ENCODE measurements at places on chromosomes 2 and 18.

- DNase-seq: no peak
Observed at GRCh38 chr2:24638568-24638967, 147.5 kb downstream of the NCOA1 start.

- DNase-seq: peak; percentile 19
Observed at GRCh38 chr2:164792316-164793170, 49.1 kb downstream of the COBLL1 start.

DNA sequence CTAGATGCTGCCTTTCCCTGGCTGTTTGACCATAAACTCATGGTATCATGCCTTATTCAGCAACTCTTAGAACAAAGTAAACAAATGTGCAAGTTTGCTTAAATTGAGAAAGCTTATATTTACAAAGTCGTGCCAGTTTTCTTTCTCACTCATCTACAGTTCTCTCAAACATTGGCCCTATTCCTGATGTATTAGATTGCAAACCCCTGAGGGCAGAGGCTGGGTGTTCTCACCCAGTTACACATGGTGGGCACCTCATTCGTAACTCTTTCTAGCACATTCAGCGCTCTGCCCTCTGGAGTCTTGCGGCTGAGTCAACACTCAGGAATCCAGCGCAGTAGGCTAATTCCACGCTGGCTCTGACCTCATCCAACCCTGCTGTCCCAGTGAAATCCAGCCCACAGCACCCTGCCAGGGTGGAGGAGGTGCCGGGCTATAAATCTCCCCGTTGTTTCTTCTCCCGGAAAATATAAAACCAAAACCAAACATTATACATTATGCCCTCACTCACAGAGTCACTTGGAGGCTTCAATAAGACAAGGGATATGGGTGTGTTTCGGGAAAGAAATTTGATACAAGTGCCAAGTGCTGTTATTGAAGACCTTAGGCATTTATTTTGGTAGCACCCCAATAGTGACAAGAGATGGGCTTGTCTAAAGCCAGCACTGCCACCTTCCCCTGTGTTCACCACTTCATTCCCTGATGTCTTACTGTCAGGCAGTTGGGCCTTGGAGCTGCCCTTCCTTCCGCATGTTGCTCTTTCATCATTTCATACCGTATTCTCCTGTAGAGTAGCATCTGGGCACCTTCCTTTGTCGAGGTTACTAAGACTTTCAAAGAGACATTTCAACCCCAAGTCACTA lies 287.4 kb downstream of the PRKCE start:
- DNase-seq: peak; percentile 99

- DNase-seq: peak; percentile 60
Observed at GRCh38 chr2:105866216-105867185, 121.8 kb downstream of the NCK2 start.

- no peak for DNase-seq
Observed at GRCh38 chr2:217261452-217261851, 401.6 kb upstream of the TNP1 start.

- DNase-seq: no peak
Observed at GRCh38 chr18:58251416-58251815, 207.4 kb downstream of the NEDD4L start.

DNA sequence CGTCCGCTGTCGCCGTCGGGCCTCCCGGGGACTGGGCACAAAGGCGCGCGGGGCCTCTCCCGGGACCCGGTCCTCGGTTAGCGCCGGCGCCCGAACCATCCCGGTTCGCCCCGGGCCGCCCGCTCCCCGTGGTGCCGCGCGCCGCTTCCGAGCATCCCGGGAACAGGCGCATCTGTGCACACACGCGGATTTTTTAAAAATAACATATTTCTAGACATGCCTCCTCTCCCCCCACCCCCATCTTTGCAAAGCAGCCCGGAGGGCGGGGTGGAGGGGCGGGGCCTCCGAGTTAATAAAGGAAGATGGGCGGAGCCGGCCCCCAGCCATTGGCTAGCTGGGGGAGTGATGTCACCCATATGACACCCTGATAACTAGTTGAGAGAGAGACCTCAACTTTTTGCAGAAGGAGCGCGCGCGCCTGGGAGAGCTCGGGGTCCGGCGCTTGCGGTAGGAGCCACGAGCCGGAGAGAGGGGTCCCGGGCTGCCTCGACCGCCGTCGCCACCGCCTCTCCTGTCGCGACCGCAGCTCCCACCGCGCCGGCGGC lies at the start of gene SOX11:
Gene SOX11 (plus strand): TSS at position 400 of the 545 bp plus-strand sequence. CDS start 338 bp downstream, outside the sequence.
- peak; percentile 86 for DNase-seq

DNA sequence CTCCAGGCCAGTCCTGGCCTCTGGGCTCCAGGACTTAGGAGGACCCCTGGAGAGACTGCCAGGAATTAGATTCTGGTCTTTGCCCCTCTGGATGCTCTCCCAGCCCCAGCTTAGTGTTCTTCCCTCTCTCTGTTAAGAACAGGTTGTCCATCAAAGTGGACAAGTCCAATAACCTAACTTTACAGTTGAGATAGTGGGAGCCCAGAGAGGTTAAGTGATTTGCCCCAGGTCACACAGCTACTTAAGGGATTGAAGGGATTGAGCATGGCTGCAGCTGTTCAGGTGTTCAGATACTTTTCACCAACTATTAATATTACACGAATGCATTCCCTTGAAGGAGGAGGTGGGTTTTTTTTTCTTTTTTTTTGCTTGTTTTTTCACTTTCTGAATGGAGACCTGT lies 57.6 kb downstream of the EDAR start:
- DNase-seq: no peak

DNA sequence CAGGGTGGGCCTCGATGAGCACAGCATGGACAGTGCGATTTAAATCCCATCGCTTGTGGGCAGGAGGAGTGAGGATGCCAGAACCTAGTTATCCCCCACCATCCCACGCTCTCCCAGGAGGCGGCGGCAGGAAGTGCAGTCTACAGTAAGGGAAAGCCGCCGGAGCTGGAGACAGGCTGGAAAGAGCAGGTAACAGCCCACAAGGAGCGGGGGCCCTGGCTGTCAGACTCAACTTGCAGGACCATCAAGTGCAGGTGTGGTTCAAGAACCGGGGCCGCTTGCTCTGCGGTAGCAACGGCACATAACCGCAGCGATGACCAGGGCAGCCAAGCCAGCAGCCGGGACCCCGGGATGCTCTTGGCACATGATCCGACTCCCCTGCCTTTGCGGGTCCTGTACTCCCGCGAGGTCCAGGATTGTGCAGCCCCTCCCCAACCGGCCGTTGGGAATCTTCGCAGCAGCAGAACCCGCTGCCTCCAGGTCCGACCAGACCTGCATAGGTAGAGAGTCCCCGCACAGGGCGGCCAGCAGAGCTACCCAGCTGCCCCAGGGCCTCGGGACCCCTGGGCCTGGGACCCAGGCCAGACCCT lies 82.1 kb downstream of the BIN1 start:
- no peak for DNase-seq

GRCh38 chr2:25499157-25499556 lies 157.4 kb upstream of the DNMT3A start:
- DNase-seq: no peak

DNA sequence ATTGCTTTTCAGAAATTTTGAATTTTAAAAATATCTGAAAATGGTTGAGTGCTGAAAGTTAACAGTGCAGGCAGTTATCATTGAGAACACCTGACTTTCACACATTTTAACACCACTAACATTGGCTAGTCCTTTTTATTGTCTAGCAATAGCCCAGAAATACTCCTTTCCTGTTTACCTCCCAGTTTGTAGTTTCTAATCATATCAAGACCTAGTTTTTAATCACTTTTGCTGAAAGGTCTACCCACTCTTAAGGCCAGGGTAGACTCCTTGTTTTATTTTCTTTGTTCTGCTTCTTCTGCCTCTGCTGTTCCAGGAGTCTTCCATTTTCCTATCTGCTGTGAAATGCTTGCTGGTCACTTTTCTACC lies 72.1 kb downstream of the UBE2E3 start:
- no peak for DNase-seq

- peak; percentile 85 for DNase-seq
Observed at GRCh38 chr2:42117923-42118753, 51.0 kb upstream of the EML4 start.

DNA sequence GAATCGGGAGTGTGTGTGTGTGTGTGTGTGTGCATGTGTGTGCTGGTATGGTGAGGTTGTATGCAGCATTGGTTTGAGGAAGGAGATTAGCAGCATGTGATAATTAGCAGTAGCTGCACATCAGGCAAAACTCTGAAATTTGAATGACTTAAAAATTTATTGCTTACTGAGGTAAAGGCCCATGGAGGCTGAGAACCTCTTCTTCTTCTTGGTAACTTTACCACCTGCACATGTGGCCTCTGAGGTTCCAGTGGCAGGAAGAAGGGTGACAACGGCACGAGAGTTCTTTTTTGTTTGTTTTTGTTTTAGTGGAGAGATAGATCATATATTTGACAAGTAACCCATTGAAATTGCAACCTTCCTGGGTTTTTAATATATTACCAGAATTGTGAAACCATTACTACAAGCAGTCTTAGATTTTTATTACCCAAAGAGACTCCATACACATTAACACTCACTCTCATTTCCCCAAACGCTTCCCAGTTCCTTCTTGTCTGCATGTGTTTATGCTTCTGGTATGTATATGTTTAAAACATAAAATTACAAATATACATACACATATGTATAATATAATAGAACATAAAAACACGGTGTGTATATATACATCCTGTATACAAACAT lies 292.1 kb downstream of the PTGR3 start:
- DNase-seq: no peak

DNA sequence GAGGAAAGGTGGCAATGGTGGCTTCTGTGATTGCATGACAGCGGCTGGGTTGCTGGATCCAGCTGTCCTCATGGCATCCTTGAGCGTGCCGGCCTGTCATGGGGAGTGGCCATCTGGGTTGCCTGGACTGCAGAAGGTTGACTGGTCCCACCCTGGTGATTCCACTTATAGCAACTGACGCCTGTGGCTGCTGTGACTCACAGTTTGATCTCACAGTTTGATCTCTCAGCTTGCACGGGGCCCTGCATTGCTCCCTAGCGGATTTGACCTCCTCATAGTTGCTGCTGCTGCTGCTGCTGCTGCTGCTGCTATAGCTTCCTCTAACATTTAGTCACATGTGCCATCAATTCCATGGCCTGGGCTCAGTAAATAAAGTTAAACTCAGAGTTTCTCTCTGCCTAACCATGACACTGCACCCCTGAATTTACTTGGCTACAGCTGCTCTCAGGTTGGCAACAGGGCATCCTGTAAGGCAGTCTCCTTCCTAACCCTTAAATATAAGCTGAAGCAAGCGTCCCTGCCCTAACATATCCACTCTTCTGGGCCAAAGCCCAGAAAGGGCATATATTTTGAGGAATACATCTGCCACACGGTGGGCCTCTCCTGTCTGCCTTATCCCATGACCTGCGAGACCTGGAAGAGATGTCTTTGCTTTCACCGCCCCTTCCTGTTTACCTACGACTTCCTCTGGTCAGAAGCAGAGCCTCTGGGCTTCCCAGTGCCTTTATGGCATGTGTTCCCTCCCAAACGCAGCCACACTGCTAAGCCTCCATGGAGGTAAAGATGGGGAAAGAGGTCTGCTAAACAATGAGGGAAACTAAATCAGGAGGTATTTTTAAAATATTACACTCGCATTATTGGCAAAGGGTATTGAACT lies 37.8 kb upstream of the CCDC150 start:
- peak; percentile 92 for DNase-seq

GRCh38 chr2:16691261-16691660 lies 25.6 kb upstream of the CYRIA start:
- DNase-seq: no peak

- no peak for DNase-seq
Observed at GRCh38 chr2:191629001-191629453, 48.9 kb upstream of the NABP1 start.

GRCh38 chr2:101355401-101356054 lies 31.8 kb downstream of the CREG2 start:
- DNase-seq: no peak

DNA sequence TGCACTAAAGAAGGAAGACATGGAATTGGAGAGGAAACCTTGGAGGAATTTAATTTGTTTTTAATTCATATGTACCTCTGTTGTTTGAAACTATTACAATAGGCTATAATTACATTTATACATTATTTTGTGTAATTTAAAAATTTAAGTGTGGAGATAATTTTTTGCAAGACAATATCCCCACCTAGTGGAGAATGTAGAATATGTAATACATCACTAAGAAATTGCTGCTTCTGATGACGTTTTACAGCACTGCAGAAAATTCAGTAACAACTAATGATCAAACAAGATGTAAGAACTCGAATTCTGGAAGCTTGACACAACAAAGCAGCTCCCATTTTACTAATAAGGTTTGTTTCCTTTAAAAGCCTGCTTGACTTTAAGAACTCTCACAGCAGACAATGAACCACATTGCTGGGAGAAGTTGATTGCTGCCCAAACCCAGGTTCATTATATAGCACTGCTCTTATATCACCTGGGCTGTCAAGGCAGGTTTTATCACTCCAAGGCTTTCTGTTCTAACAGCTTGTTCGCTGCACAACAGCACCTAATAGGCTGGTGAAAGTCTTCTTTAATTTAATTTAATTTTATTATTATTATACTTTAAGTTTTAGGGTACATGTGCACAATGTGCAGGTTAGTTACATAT lies 53.4 kb downstream of the THADA start:
- DNase-seq: peak; percentile 39

GRCh38 chr2:128644156-128644555 lies 325.5 kb upstream of the HS6ST1 start:
- no peak for DNase-seq

GRCh38 chr2:44056947-44057346 lies 61.2 kb upstream of the LRPPRC start:
- no peak for DNase-seq

- DNase-seq: peak; percentile 40
Observed at GRCh38 chr2:60152226-60152833, 401.1 kb downstream of the BCL11A start.

GRCh38 chr2:45452866-45453265 lies 158.2 kb downstream of the SRBD1 start:
- DNase-seq: peak; percentile 95

GRCh38 chr18:63881851-63882250 lies 5.7 kb upstream of the SERPINB2 start:
- peak; percentile 36 for DNase-seq

DNA sequence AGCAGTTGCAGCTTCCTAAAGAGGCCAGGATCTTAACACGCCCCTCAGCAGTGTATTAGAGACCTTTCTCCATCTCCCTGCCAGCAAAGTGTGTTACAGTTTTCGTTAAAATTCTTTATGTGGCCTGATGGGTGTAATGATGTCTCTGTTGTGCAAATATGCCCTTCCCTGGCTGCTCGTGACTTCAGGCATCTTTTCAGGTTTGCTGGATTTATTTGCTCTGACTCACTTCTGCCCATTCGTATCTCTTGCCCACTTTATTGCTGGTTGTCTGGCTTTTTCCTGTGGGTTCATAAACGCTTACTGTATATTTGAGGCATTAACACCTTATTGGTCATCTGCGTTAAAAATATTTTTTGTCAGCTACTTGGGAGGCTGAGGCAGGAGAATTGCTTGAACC lies 134.5 kb downstream of the ASB1 start:
- peak; percentile 17 for DNase-seq
